Muscle of leg (tissue), 16 donors: ENCODE measurements at places on chromosomes 2 and 18. TPM values are rescaled to one million over a fixed set of nuclear protein-coding genes. Genes with fewer than 3 reads are reported as not detected.

RRM2 gene
- 36.6 TPM for polyA plus RNA-seq

GREB1 gene
- 8.7 TPM for polyA plus RNA-seq

ADI1 gene
- 63.9 TPM for polyA plus RNA-seq

FSIP2 gene
- polyA plus RNA-seq, result 0.79 TPM

CD302 gene
- polyA plus RNA-seq, result 12.3 TPM

CASP8 gene
- 10.9 TPM for polyA plus RNA-seq

SERPINB10 gene
- polyA plus RNA-seq, result 0.45 TPM

NEUROD1 gene
- not detected for polyA plus RNA-seq

GAREM1 gene
- 13.4 TPM for polyA plus RNA-seq

CHN1 gene
- polyA plus RNA-seq, result 11.5 TPM

ATP9B gene
- 11.2 TPM for polyA plus RNA-seq

UGT1A10 gene
- polyA plus RNA-seq, result not detected

MEP1B gene
- not detected for polyA plus RNA-seq

AQP12A gene
- polyA plus RNA-seq, result 0.86 TPM

DNA sequence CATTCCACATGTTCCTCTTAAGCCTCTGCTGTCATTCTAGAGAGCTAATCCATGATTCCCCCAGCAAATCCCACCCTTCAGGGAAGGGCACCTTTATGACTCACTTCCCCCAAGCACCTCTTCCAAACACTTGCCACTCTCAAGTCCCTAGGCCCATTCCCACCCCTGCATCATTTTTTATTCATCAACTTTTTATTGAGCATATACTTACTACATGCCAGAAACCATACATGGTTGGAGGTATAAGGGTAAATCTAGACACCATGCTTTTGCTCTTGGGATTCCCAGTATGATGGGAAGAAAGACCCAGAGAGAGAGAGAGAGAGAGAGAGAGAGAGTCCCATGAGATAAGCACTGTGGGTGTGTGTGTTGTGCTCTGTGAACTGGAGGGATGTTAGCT lies 87.9 kb downstream of the MAPK4 start:
- no peak for DNase-seq

DNA sequence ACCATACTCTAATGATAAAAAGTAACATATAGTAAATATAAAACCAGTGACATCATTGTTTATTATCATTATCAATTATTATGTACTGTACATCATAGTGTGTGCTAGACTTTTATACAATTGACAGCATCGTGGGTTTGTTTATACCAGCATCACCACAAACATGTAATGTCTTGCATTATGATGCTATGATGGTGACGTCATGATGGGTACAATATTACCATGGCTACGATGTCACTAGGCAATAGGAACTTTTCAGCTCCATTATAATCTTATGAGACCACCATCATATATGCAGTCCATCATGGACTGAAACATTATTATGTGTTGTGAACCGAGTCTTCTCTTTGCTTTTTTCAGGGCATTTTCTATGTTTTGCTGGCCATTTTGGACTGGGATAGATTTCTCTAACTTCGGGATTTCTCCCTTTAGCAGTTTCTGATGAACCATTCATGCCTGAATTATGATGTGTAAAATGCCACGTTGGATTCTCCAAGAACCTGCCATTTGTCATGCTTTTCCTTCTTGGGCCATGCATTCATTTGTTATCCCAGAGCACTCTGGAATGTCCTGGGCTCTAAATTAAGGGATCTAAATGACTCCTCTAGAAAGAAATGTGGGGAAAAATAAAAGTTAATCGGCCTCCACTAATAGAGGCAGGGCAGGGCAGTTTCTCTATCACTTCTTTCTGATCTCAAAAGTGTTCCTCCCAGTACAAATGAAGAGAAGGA lies 325.6 kb upstream of the TNP1 start:
- DNase-seq, result no peak

DNA sequence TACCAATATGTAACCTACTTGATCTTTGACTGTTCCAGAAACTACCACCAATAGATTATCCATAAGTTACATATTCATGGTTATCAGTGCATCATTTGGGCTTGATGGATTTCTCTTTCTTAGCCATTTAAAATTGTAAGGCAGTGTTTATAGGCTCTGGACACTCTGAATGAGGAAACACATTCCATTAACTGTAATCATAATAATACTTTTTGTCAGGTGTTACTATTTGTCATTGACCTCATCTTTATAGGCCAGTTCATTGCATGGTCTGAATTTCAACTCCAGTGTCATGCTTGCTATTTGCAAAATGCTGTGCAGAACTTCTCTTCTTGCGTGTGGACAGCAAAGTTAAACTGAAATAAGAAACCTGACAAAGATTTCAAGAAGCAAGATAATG lies 1340.2 kb upstream of the ZEB2 start:
- no peak for DNase-seq

DNA sequence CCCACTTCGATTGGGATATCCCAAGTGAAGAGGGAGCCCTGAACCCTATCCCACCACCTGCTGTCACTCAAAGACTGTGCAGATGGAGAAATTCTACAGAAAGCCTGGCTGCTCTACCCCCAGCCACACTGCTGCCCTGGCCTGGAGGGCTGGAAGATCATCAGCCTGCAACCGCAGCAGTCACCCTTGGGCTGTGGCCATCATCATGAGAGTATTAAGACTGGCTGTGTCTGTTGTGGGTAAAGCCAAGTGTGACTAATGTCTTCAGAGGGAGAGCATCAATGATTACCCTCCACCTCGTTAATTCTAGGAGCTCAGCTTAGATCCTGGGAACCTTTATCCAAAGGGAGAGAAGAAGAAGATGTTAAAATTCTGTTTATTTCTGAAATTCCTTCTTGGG lies 221.5 kb downstream of the TFCP2L1 start:
- no peak for DNase-seq

DNA sequence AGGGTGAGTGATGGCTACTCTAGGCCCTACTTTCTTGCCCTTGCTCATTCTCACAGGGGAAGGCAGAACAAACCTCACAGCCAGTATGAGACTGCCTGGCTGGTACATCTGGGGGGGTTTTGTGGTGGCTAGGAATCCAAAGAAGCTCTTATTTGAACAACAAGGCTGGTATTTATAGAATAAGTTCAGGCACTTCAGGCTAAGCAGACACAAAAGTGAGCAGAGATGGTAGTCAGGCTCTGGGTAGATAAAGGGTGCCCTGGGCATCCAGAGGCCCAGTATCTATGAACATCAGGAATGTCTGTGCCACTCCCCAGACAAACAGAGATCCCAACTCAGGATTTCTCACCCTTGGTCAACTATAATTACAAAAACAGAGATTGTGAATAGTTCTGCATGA lies 57.2 kb upstream of the RTN4 start:
- no peak for DNase-seq

DNA sequence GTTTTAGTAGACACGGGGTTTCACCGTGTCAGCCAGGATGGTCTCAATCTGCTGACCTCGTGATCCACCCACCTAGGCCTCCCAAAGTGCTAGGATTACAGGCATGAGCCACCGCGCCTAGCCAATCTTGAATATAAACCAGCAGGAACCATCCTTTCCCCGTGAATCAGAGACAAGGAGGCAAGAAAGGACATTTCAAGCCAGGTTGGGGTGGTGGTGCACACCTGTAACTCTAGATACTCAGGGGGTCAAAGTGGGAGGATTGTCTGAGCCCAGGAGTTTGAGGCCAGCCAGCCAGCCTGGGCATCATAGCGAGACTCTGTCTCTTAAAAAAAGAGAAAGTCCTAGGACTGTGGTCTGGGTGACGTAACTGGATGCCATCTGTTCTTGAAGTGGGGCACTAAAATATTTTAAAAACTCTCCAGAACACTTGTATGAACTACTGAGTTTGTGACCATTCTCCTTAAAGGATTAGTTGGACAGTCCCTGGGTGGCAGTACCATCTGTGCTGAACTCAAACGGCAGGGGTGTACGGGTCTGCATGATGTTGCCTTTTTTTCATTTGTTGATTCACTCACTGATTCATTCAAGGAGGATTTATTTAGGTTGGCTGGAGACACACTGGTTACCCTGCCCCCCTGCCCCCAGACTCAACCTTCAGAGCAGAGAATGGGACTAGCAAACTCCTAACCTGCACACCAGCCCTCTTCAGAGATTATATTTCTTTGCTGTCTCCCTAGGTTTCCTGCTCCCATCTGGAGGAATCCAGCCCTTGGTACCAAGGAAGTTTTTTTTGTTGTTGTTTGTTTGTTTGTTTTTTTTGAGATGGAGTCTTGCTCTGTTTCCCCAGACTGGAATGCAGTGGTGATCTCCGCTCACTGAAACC lies 2.9 kb upstream of the TLX2 start:
- no peak for DNase-seq

- no peak for DNase-seq
Measured at GRCh38 chr2:128663371-128664050, 344.8 kb upstream of the HS6ST1 start.

GRCh38 chr2:168941297-168941696 lies 40.2 kb downstream of the G6PC2 start:
- DNase-seq, result no peak

GRCh38 chr2:20578266-20578894 lies 72.5 kb downstream of the HS1BP3 start:
- DNase-seq, result no peak

DNA sequence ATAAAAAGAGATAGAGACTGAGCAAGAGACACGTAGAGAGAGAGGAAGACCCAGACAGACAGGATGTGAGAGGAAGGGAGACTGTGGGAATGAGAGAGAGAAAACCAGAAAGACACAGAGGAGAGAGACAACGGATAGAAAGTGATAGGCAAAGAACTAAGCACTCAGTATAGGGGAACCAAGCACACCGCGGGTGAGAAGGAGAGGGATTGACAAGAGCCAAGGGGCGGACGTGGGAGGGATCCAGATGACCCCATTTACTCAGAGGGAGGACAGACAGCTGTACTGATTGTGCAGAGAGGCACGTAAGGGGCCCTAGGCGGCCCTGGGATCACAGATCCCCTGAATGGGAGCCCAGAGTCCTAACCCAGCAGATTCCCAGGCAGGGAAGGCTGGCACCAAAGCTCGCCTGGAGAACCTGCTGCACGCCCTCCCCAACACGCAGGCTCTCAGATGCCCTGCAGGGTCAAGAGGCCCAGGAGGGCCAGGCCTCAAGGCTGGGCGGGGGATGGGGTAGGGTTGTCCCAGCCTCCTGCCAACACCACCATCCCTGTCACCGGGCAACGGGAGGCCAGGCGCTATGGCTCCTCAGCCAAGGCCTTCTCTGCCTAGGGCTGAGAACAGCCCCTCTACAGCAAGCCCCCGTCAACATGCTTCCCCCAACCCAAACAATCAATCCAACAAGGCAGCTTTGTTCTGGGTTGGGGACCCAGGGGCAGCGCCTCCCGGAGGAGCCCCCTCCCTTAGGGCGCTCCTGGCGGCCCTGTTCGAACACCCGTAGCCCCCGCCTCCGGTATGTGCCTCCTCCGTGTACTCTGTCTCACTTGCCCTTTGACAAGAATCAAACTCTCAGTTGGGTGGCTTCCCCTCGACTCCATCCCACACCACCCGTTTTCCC lies 579 bp downstream of the LOXL3 start:
- DNase-seq, result peak; percentile 52

GRCh38 chr18:62325806-62326645 lies 916 bp downstream of the TNFRSF11A start:
- peak; percentile 35 for DNase-seq

- DNase-seq, result peak; percentile 91
Measured at GRCh38 chr2:231640641-231641111, 48.0 kb downstream of the TEX44 start.

GRCh38 chr2:85996591-85996990 lies 107.8 kb upstream of the ST3GAL5 start:
- DNase-seq, result peak; percentile 53

DNA sequence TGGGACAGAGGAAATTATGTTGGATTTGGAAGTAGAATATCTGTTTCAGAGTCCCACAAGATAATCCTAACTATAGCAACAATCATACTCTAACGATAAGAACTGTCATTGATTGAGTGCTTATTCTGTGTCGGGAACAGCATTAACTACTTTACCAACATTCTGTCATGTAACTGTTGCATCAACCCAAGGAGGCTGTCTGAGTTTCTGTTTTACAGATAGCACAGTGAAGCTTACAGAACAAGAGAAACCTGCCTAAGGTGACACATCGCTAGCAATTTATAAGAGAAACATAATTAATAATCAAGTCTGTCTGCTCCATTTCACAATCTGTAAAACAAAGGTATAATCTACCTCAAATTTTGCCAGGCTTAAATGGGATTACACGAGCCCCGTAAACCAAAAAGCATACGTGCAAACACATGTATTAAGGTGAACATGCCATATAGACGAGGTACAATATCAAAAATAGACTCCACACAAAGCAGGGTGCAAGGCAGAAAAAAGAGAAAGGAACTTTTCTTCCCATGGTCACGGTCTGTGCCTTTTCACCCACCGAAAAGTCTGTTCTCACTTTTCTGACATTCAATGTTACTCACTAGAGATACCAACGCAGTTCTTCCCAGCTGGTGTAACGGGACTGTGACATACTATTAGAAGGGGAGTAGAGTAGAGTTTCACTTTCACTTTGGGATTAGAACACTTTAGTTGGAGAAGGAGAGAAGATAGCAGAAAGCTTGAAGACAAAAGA lies 37.2 kb upstream of the SLC8A1 start:
- peak; percentile 70 for DNase-seq

GRCh38 chr18:22260208-22260820 lies 90.9 kb downstream of the GATA6 start:
- DNase-seq, result no peak

- no peak for DNase-seq
Measured at GRCh38 chr2:146506851-146507250, 1338.0 kb upstream of the ACVR2A start.

- DNase-seq, result peak; percentile 35
Measured at GRCh38 chr18:75065251-75066000, 143.5 kb downstream of the PTGR3 start.

GRCh38 chr2:101096619-101097142 lies 54.5 kb downstream of the TBC1D8 start:
- DNase-seq, result no peak

DNA sequence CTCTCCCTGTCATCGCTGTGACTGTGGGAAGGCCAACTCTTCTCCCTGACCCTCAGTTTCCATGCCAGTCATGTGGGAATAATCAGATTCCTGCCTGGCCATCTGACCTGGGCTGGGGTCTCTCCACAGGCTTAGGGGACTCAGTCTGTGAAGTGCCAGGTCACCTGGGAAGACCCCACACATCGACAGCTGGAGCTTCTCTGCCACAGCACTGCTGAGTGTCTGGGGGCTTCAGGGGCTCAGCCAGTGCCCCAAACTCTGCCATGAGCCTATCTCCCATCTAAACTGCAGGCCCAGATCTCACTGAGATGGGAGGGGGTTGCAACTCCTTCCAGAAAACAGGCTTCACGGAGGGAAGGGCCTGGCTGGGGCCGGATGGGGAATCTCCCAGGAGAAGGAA lies 42.0 kb upstream of the OTOS start:
- no peak for DNase-seq

- peak; percentile 19 for DNase-seq
Measured at GRCh38 chr2:27442920-27443282, 720 bp downstream of the KRTCAP3 start.

DNA sequence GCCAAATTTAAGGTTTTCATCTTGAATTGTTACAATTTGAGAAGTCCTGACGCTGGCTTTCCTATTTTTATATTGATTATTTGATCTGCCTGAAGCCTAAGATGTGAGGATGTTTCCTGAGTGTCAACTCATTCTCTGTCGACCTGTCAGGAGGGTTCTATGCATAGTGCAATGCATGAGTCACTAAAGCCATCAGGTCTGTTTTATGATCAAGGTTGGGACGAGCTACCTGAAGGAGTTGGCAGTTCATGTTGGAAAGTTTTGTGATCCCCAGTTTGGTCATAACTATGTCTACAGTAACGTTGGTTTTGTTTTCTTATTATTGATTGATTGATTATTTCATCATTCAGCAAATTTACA lies 71.2 kb downstream of the NABP1 start:
- no peak for DNase-seq

GRCh38 chr2:61784643-61785042 lies 69.2 kb downstream of the FAM161A start:
- DNase-seq, result no peak

GRCh38 chr18:10059610-10060468 lies 146.0 kb downstream of the VAPA start:
- DNase-seq, result peak; percentile 64
